ENCODE measurements at places on chromosomes 6 and 20.

GRCh38 chr6:137933696-137934095, 66.6 kb downstream of the TNFAIP3 start:
- H3K36me3 ChIP-seq: no peaks in the 10 kb centered on the region
- H3K4me3 ChIP-seq: no peak overlapping the region
- H3K4me1 ChIP-seq: peaks cover 11% of the 10 kb centered on the region
- no peaks in the 10 kb centered on the region for H3K27me3 ChIP-seq
- no peak for DNase-seq
- no peak overlapping the region for H3K27ac ChIP-seq

GRCh38 chr6:83928286-83928685, 68.8 kb downstream of the CYB5R4 start:
- no peaks in the 10 kb centered on the region for H3K4me1 ChIP-seq
- H3K27ac ChIP-seq: no peak overlapping the region
- no peak overlapping the region for H3K4me3 ChIP-seq
- H3K36me3 ChIP-seq: peaks cover 25% of the 10 kb centered on the region

- H3K27ac ChIP-seq: no peak overlapping the region
- H3K4me3 ChIP-seq: no peak overlapping the region
- DNase-seq: peak; percentile 27
Measured at GRCh38 chr6:9412951-9413559, 977.7 kb upstream of the SLC35B3 start.

DNA sequence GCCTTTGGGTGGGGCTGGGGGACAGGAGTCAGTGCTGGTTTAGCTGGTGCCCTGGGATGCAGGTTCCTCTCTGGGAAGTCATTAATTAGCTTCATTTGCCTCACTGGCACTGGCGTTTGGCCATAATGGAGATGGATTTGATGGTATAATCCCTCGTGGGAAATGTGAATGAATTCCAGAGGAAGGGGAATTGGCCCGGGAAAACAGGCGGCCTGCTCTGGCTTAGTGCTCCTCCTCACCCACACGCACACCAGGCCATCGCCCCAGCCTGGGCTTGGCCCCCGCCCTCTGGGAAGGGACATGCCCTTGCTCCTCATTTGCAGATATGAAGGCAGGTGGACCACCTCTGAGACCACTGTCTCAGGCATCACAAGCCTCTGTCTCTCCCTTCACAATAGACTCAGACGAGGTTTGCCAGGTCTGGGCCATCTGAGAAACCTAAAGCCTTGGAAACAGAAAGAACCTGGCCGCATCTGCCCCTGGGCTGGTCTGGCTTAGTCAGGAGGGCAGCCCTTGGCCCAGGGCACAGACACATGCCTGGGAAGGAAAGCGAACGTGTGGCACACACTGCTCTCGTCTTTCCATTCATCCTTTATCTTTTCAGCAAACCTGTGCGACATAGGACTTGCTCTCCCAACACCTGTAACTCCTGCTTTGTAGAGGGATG, 199.2 kb upstream of the CDH4 start:
- H3K27me3 ChIP-seq: no peaks in the 10 kb centered on the region
- DNase-seq: no peak
- no peak overlapping the region for H3K27ac ChIP-seq
- no peak overlapping the region for H3K4me3 ChIP-seq
- no peaks in the 10 kb centered on the region for H3K4me1 ChIP-seq
- no peaks in the 10 kb centered on the region for H3K36me3 ChIP-seq

DNA sequence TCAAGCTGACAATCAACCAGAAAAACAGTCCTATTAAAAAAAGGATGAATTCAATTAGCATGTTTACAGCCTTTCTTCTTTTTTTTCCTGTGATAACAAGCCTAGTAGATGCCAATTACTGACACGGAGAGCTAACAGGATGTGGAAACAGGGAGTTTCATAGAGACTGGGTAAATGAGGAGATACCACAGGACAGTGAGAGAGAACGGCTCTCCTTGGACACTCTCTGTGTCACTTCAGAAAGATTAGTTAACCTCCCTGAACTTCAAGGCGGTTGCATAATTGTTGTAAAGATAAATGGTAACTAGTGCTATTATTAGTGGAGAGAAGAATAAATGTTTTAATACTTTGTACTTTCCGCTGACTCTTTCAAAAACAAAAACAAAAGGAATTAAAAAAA, 14.8 kb downstream of the SLC17A5 start:
- no peaks in the 10 kb centered on the region for H3K4me1 ChIP-seq
- H3K4me3 ChIP-seq: no peak overlapping the region
- DNase-seq: no peak

GRCh38 chr20:44651684-44652423, at the start of gene ADA:
ADA (minus strand) TSS chr20:44651699; CDS start chr20:44651607, 92 bp downstream.
- DNase-seq: peak; percentile 70
- no peaks in the 10 kb centered on the region for H3K27me3 ChIP-seq
- peaks cover 41% of the 10 kb centered on the region for H3K4me1 ChIP-seq

DNA sequence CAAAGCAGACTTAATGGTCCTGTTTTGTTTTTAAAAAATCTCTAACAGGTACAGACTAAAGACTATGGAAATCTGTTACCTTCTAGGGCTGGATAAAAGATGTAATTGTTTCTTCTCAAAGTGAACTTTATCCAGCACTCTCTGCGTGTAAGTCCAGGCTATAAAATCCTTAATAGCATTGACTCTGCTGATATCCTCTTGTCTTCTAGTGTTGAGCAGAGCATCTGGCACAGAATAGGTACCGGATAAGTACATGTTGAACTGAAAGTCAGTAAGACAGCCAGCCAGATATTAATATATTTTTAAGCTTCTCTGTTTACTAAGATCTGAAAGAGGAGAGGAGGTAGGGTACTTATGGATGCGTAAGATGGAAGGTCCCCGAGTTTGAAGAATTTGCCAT, 262.3 kb downstream of the TBC1D7 start:
- DNase-seq: no peak
- H3K27ac ChIP-seq: no peak overlapping the region
- H3K36me3 ChIP-seq: no peaks in the 10 kb centered on the region
- H3K27me3 ChIP-seq: peaks cover 5% of the 10 kb centered on the region

DNA sequence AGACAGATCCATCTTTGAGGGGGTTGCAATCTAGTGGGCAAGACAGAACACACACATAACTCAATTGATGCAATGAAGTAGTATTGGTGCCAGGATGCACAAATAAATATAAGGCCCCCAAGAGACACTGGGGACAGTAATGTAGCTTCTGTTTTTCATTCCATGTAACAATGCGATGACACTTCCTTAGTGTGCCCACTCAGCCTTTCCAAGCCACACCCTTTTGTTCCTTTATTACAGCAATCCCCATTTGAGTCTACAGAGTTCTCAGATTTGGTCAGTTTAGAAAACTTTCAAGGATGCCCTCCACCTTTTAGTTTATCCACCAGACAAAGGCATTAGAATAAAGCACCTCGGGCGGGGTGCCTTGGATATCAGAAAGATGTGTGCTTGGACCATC, 15.5 kb downstream of the TGM3 start:
- no peaks in the 10 kb centered on the region for H3K4me1 ChIP-seq
- no peaks in the 10 kb centered on the region for H3K36me3 ChIP-seq
- no peak for DNase-seq
- peaks cover 5% of the 10 kb centered on the region for H3K27me3 ChIP-seq
- H3K4me3 ChIP-seq: no peak overlapping the region

DNA sequence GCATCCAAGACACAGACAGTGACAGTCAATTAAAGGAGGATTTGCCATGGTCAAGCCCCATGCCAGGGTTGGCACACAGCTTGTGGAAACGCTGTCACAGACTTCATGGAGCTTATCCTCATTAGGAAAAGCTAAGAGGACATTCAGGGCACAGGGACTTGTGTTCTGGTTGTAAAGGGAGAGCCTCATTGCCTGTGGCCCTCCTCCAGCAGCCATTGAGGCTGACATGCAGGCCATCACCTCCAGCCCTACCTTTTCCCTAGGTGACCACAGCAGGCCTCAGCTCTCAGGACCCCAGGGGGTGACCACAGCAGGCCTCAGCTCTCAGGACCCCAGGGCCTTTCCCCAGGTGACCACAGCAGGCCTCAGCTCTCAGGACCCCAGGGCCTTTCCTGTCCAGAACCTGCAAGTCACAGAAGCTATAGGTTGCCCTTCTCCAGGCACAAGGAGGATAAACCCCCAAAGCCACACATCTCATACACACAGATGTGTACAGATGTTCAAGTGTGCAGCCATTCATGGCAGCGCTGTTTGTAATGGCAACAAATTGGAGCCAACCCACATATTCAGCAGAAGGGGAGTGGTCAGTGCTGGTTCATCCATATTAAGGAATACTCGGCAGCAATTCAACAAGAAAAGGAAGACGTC, 26.1 kb downstream of the DUSP22 start:
- H3K4me1 ChIP-seq: no peaks in the 10 kb centered on the region
- no peak for DNase-seq
- H3K27ac ChIP-seq: no peak overlapping the region
- no peak overlapping the region for H3K4me3 ChIP-seq
- H3K36me3 ChIP-seq: no peaks in the 10 kb centered on the region

DNA sequence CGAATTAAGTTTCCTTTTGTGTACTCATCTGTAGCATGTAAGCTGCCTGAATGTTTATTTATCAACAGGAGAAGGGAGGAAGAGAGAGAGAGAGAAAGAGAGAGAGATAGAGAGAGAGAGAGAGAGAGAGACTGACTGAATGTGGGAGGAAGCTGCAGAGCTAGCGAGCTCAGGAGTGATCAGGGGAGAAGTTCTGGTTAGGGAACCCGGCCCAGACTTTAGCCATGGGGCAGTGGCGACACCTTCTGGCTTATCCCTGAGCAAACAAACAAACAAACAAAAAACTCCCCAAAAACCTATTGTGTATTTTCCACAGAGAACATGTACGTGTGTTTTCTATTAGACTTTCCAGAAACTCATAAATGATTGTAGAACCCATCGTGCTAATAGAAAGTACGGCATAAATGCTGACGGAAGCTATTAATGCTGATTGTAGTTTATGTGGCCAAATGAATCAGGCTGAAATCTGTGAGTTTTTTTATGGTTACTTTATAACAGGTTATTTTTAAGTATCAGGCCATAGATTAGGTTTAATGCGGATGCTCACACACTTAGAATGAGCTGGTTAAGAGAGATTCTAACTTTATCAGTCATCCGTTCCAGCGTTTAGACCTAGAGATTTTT, 92.8 kb downstream of the CLIC5 start:
- peak; percentile 61 for DNase-seq
- H3K27ac ChIP-seq: no peak overlapping the region
- H3K4me1 ChIP-seq: peaks cover 2% of the 10 kb centered on the region
- H3K36me3 ChIP-seq: no peaks in the 10 kb centered on the region
- H3K4me3 ChIP-seq: no peak overlapping the region

- no peaks in the 10 kb centered on the region for H3K4me1 ChIP-seq
- H3K36me3 ChIP-seq: no peaks in the 10 kb centered on the region
- H3K27ac ChIP-seq: no peak overlapping the region
- DNase-seq: no peak
- peaks cover 5% of the 10 kb centered on the region for H3K27me3 ChIP-seq
Measured at GRCh38 chr6:159461998-159462397, 231.0 kb downstream of the SOD2 start.

DNA sequence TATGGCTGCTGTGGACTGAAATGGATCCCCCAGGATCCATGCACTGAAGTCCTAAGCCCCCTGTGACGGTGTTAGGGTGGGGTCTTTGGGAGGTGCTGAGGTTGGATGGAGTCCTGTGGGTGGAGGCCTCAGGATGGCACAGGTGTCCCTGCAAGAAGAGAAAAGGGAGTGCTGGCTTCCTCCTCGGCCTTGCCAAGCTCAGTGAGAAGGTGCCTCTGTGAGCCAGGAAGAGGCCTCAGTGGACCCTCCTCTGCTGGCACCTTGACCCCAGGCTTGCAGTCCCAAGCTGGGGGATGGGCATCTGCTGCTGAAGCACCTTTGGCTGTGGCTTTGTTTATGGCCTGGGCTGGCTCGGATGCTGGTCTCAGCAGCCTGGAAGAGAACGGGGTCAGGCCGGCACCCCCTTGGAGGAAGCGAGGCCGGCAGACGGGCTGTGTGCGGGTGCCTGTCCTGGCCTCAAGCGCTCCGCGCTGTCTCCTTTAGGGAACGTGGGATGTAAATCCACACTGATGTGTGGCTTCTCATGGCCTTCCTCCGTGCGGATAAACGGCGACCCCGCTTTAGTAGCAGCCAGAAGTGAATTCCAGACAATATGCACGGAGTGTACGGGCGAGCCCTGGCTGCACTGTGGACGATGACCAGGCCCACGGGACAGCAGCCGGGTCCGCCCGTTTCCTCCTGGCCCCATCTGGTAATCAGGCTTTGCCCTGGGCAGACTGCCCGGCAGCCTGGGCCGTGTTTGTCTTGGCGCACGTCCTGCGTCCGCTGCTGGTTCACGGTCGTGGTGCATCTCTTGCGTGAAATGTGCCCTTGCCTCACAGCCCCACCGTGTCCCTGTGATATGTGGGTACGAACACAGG, 182.6 kb downstream of the ERMARD start:
- H3K4me1 ChIP-seq: no peaks in the 10 kb centered on the region
- H3K27ac ChIP-seq: no peak overlapping the region
- no peaks in the 10 kb centered on the region for H3K27me3 ChIP-seq
- no peak overlapping the region for H3K4me3 ChIP-seq
- DNase-seq: no peak

DNA sequence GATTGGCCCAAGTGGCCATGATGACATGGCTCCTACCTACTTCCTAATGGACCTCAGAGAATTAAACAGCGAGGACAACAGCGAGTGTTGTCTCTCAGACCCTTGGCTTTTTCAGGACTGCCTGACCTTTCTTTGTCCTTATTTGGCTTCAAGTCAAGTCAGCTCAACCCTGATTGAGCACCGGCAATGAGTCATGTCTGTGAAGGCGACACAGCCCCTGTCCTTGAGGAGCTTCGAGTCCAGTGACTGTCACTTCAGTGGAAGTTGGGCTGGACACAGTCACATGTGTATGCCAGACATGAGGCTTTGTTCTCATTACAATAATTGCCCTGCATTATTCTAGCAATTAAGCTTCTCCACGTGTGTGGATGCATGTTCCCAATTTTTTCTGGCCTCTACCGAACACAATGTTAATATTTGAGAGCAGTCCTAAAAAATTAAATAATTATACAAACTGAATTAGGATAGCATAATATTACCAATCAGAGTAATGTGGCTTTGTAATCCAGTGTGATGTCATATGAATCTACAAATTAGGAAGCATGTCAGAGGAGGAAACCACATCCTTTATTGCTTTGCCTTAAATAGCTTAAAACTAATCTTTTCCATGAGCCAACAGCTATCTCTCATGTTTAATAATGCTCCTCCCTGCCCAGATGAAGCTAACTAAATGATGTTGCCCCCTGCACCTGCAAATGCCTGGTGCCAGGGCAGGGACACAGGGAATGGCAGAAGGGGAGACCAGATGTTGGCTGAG, 178.6 kb downstream of the CDH26 start:
- peaks cover 21% of the 10 kb centered on the region for H3K4me1 ChIP-seq
- H3K4me3 ChIP-seq: no peak overlapping the region
- no peaks in the 10 kb centered on the region for H3K27me3 ChIP-seq
- H3K27ac ChIP-seq: peak overlapping the region; percentile 43
- DNase-seq: no peak

GRCh38 chr20:20780127-20780824, 67.8 kb upstream of the RALGAPA2 start:
- no peaks in the 10 kb centered on the region for H3K4me1 ChIP-seq
- DNase-seq: no peak

Data from DND-41 (cell line).